ENCODE measurements at places on chromosomes 12 and 14.
A peak's percentile ranks its signal among the peaks of the same experiment; 100 is the strongest.

- no peak for DNase-seq
These were observed 179.7 kb upstream of the PLXNC1 start for GRCh38 chr12:93968536-93969285.

- DNase-seq, result no peak
These were observed 671 bp downstream of the ESYT1 start for GRCh38 chr12:56128670-56129205.

DNA sequence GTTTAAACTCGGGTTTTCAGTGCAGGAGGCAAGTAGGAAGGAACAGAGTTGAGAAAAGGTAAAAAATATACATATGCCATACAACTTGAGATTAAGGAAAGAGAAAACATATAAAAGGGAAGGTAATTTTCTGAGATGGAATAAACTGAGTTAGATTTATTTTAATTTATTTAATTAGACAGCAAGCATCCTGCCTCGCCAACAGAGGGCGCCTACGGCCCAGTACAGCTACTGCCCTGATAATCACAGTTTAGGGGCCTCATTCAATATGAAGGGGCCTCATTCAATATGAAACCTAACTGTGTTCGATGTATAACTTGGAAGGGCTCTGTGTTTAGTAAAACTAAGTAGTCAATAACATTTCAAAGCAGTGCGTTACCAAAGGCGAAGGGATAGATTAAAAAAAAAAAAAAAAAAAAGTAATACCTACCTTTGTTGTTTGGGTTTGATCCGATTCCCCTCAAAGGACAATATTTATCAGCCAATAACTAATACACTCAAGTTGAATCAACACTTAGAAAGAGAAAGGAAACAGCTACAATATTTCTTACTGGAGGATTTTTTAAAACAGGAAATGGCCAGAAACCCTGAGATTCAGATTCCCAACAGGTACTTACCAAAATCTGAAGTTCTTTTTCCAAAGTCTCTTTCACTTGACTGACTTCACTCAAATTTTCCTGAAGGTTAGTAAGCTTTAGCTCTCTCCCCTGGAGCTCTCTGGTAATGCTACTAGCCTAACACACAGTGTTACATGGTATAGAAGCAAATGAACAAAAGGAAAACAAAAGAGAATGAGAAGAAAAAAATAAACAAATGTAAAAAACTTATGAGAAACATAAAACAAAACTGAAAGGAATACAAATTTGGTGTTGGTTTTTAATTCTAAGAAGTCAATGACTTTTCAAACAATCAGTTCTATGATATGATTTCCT lies 70.0 kb upstream of the VPS33A start:
- DNase-seq, result peak; percentile 32

- DNase-seq, result no peak
These were observed 57.2 kb upstream of the AEBP2 start for GRCh38 chr12:19382111-19382526.

DNA sequence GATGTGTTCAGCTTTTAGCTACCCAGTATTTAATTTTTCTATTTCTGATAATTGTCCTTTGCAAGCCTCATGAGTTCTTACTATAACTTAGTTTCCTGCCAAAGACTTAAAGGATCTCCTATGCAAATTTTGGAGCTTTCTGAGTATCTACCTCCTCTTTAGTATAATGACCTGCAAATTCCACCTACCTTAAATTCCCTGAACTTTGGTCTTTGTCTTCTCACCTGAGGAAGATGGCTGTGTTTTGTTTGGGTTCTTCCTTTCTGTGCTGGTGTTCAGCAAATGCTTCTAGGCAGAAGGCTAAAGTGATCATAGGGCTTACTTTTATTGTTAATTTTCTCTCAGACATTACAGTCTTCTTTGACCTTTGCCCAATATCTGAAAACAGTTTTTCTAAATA lies 142.8 kb downstream of the FUT8 start:
- DNase-seq, result no peak

- DNase-seq, result no peak
These were observed 88.1 kb upstream of the PTPRR start for GRCh38 chr12:71008616-71009015.
